ENCODE measurements at places on chromosomes 7 and 10.

- DNase-seq, result no peak
Measured at GRCh38 chr7:73308074-73308664, 457 bp downstream of the NSUN5 start.

DNA sequence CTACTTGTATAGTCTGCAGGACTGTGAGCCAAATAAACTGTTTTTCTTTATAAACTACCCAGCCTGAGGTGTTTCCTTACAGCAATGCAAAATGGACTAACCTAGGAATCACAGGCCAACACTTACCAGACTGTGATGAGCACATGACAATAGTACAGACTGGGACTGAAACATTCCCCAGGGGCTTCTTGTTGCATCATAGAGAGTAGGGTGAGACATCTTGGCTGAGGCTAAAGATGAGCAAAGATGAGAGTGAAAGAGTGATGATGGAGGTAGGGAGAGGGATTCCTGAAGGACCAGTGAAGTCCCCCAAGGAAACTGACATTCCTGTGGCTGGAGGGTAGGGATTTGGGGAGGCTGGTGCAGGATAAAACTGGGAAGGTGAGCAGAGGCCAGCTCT, 194.4 kb downstream of the TPST1 start:
- DNase-seq, result no peak

GRCh38 chr10:387909-388660, 252.8 kb downstream of the ZMYND11 start:
- no peak for DNase-seq

DNA sequence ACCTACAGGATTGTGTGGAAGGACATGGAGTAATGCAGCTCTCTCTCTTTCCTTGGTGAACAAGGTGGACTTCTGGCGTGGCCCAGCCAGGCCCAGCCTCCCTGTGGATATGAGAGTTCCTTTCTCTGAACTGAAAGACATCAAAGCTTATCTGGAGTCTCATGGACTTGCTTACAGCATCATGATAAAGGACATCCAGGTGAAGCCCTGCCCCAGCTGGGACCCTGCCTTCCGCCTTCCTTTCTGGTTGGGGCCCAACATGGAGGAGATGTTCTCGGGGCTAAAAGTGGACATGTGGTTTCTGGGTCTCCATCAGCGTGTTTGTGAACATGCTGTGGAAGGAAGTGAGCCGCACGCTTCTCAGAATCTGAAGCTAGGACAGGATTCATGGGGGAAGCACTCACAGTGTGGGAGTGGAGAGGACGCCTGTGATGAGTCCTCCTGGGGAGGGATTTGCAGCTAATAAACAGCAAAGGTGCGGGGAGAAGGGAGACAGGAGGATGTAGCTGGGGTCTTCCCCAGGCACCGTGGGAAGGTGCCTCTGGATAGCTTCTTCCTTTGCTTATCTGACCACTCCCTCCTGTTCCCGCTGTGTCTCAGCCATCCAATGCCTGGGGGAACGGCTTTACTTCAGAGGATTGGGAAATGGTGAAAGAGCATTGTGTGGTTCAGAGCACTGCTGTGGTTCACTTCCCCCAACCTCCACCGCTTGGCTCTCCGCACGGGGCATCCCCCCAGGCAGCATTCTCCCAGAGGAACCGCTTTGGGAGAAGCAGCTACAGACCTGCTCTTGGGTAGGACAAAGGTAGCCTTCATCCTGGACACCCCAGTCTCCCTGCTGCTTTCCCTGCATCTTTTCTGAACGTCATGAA, 5.5 kb downstream of the CPA5 start:
- no peak for DNase-seq

GRCh38 chr7:149865437-149865836, 8.3 kb upstream of the ATP6V0E2 start:
- DNase-seq, result no peak

DNA sequence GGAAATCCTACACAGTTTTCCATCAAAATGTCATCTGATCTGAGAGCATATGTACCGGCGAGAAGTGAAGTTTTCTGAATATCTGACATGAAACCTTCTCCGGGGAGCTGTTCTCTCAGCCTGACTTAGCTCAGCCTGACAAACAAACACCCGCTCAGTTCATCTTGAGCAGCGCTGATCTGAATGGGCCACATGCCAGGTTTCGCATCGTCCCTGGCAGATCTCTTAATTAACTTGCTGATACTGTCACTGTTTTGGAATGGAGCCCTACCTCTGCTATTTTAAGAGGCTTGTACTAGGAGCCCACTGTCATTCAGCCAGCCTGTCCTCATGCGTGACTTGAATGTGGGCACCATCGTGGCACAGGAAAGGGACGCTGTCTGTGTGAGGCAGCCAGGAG, 109.2 kb downstream of the STRA8 start:
- DNase-seq, result no peak

GRCh38 chr10:12588091-12588860, 238.9 kb downstream of the CAMK1D start:
- no peak for DNase-seq

- DNase-seq, result no peak
Measured at GRCh38 chr10:45580371-45581215, 92.0 kb downstream of the ZFAND4 start.

- no peak for DNase-seq
Measured at GRCh38 chr10:6116806-6117205, 28.0 kb downstream of the RBM17 start.

DNA sequence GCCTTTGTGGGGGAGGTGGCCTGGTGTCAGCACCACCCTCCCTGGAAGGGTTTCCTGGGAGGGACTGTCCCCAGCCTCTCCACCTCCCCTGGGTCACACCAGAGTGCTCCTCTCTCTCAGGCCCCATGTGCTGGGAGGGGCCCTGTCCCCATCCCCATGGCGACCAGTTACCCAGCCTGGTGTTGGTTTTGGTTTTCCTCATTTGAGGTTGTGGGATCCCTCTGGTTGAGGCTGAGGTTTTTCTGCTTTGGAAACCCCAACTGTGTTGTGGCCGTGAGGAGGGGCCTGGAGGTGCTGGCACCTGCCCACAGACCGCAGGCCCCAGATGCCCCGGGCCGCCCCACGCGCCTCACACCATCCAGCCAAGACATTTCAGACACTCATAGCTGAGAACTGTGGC, 106.3 kb downstream of the GRK5 start:
- DNase-seq, result peak; percentile 50

DNA sequence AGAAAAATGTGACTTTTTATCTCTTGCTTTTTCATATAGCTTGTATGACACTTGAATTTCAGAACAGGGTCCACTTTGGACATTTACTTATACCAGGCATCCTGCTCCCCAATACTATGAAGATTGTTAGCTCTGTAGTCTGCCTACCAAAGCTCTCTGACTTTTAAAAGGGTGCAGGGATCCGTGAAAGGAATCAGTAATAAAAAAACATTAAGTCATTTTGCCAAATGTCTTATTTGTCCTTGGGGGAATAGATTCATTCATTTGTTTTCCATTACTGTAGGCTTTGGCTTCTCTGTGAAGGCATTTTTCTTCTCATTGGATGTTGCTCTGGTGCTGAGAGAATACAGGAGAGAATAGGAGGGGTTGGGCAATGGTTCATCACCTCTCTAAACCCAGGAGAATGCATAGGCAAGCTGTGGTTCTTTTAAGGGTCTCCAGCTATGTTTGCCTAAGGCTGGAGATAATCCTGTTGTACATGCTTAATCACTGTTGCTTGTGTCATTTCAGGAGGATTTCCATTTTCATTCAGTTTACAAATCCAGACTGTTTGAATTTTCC, 103.5 kb downstream of the SRI start:
- no peak for DNase-seq

GRCh38 chr7:158774952-158775351, 54.4 kb downstream of the ESYT2 start:
- DNase-seq, result no peak

DNA sequence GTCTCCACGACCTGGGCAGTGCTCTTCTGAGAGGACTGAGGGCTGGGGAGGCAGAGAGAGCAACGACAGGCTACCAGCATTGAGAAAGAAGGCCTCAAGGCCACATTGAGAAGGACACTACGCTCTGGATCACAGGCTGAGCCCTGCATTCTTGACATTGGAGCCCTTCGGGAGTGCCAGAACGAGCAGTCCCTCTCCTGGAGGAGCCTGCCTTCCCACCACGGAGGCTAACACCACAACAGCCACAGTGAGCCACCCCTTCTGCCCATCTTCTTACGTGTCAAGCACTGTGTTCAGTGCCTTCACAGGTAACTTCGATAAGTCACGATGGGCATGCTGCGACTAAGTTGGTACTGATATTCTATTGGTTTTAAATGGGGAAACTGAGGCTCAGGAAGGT, 267.8 kb downstream of the RPS24 start:
- no peak for DNase-seq

- DNase-seq, result no peak
Measured at GRCh38 chr7:84701524-84702306, 485.1 kb downstream of the SEMA3D start.

DNA sequence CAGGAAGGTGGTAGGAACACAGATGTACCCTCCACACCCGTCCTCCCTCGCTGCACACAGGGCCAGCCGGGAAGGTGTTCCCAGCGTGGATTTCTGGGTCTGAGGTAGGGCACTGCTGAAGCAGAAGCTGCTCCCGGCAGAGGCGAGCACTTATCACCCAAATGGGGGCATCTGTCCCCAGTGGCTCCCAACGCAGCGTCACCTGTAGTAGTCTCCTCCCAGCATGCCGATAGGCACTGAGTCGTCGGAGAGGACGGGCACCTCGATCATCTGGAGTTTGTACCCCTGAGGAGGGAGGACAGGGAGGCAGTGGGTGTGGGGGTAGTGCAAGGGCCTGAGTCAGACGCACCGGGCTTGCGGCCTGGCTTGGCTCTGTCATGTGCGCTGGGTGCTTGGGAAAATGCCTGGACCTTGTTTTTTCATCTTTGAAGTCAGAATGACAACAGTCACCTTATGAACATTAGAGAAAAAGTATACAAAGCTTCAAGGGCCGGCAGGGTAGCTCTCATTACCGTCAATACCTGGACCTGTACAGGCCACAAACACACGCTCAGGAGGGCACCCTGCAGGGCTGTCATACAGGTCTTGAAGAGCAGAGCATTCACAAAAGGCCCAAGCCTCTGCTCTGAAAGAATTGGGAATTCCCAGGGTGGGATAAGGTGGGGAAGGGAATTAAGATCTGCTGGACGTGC, 3.1 kb upstream of the PYROXD2 start:
- no peak for DNase-seq

GRCh38 chr10:27207350-27207749, 33.2 kb downstream of the ACBD5 start:
- no peak for DNase-seq

DNA sequence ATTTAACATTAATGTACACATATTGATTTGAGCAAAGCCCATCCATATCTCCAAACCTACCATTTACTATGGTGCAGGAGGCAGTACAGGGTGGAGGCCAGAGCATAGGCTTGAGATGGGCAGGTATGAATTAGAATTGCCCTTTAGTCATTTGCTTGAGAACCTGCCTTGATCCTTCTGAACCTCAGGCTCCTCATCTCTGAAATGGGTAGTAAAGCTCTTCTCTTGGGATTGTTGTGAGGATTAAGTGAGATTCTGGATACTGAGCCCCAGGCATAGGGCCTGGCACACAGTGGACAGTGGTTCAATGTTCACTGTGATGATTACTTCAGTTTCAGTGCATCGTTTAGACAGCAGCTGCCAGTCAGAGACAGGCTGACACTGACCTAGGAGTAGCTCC, 5.0 kb upstream of the ATXN7L1 start:
- DNase-seq, result no peak

DNA sequence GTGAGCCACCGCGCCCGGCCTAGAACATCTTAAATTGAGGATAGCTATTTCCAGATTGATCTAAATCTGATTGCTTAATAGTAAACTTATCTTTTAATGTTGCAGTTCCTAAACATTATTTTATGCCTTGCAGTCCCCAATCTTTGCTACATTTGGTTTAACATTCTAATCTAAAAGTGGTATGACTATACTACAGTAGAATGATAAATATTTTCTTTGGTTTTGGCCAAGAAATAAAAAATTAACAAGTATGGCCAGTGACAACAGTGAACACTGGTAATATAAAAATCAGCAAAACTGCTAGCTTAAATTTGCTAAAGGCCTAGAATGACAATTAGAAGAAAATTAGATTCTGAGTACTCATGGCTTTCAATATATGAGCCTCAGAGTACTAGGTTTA, 73.5 kb downstream of the CDK6 start:
- no peak for DNase-seq

DNA sequence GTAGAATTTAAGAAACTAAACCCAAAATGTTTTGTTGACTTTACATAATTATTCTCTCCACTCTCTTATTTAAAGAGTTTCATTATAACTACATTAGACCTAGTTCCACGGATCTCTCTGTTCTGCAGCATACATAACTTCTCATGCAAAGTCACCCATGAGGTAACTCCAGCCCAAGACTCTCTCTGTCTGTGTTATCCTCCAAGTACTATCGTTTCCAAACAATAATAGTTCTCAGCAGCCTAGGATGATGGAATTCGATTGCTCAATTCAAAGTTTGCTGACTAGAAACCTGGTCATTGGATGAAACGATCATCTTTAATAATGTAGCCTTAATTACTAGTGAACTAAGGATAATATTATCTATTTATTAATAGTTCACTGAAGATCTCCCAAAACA, 203.1 kb upstream of the PTN start:
- DNase-seq, result no peak

- no peak for DNase-seq
Measured at GRCh38 chr7:48782511-48782910, 141.8 kb upstream of the CDC14C start.

DNA sequence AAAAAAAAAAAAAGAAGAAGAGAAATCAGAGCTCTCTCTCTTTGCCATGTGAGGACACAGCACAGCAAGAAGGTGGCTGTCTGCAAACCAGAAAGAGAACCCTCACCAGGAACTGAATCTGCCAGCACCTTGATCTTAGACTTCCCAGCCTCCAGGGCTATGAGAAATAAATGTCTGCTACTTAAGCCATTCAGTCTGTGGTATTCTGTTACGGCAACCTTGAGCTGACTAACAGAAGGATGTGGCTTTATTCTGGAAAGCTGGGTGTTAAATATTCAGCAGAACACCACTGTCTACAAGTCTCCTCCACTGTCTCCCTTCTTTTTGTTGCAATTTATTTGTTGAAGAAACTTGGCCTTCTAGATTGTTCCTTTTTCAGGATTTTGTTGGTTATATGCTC, 5.0 kb downstream of the COL26A1 start:
- no peak for DNase-seq

DNA sequence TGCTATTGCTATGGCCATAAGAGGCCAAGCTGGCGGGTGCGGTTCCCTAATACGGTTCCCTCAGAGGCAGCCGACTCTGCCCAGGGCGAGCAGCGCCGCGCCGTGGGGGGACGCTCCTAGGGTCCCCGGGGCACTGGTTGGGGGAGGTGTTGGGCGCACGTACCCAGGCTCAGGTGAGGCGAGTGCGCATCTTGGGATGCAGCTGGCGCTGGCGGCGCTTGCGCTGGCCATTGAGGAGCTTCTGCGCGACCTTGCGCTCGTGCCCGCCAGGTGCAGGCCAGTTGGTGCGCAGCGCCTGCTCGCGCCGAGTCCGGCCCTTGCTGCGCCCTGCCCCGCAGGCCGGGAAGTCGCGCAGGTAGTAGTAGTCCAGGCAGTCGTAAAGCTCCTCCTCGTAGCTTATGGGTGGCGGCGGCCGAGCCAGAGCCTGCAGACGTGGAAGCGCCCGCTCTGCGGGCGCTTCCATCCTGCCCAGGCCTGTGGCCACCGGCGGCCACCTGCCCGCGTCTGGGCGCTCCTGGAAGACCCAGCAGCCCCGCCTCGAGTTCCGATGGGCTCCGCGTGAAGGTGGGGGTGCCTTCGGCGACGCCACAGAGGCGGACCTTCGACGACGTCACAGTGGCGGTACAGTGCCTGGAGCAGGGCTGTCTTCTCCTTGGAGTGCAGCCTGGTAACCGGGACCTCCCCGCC, at the start of gene NUPR2:
Gene NUPR2 (minus strand): TSS at position 566 of the 687 bp plus-strand sequence. CDS start 103 bp downstream, at position 463.
- DNase-seq, result no peak

- no peak for DNase-seq
Measured at GRCh38 chr10:7672341-7673134, 5.8 kb upstream of the ITIH5 start.
